ENCODE measurements at places on chromosomes 12 and 14.

DNA sequence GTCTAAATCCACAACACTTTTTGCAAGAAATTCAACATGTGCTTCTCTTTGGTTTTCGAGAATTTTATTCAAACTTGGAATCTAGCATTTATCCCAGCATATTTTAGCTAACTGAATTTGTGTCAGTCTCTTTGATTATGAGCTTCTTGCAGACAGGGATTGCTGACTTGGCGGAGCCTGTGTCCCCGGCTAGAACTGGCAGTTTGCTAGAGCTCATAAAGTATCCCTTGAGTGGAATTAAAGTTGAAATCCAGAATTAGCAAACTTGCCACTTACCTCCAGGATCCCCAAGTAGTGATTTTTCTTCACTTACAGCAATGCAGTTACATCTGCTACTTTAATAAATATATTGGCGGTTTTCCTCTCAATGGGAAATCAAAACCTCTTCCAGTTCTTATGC is 306.9 kb downstream of the AACS start:
- DNase-seq, result no peak

GRCh38 chr12:114245555-114245954 is 160.4 kb downstream of the TBX5 start:
- DNase-seq, result no peak

DNA sequence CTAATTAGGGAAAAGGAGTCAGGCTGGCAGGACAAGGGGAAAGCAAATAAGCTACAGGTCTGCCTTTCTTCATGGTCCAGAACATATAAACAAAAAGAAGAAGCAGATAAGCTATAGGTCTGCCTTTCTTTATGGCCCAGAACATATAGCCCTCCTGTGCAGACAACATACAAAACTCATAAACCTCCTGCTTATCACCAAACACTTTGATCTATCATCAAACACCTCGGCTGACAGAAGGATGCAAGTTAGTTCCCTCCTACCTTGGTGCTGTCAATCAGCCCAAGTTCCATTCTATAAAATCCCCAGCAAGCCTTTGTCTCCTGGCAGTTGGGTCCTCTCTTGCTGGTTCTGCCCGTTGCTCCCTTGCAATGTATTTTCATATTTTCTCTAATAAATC is 23.2 kb downstream of the AMN1 start:
- no peak for DNase-seq

GRCh38 chr12:49296034-49296835 is 1.3 kb downstream of the PRPH start:
- no peak for DNase-seq

- DNase-seq, result no peak
These were observed 903 bp downstream of the C12orf76 start for GRCh38 chr12:110047297-110047940.
